ENCODE measurements at places on chromosomes 7 and 10. TPM values are rescaled to one million over a fixed set of nuclear protein-coding genes. Genes with fewer than 3 reads are reported as not detected.

DNA sequence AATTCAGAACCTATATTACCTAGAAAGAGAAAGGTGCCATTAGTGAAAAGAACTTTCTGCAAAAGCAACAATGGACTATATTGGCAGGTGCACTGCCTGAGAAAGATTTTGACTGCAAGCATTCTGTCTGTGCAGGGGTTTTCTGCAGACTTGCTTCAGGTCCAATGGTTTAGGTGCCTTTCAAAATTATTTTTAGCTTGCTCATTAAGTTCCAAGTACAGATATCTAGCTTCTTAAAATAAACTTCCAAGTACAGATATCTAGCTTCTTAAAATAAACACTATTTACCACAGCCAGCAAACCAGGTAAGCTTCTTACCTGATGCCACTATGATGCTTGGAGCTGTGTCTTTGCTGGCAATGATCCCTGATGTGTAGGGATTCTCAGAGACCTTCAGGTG is 485.2 kb downstream of the SORCS1 start:
- DNase-seq = no peak

DNA sequence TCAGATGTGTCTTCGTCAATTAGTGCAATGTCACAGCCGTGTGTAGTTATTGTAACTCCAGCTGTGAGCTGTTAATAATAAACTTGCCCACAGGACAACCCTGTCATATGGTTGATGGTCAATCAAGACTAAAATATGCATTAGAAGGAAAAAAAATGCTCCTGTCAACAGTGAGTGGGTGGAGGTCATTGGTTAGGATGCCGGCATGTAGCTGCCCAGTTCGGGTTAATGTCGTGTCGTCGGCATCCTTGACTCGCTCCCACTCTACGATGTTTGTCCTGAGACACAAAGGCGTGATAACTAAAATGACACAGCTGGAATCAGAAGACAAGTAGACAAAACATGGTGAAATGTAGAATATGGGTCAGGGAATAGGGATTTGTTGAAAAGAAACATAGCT is 442.8 kb upstream of the NPVF start:
- DNase-seq = no peak

- no peak for DNase-seq
These were observed 744 bp upstream of the BICC1 start for GRCh38 chr10:58511765-58512490.

GRCh38 chr10:73889014-73889413 is 14.7 kb upstream of the CAMK2G start:
- peak; percentile 97 for DNase-seq

Gene AGAP6
- 5.6 TPM for total RNA-seq

Gene IMPDH1
- total RNA-seq = 53.5 TPM

All from LHCN-M2 (cell line).